ENCODE measurements at places on chromosomes 1 and 21. TPM values are rescaled to one million over a fixed set of nuclear protein-coding genes. Genes with fewer than 3 reads are reported as not detected.

Gene S100A9
- 478 TPM for total RNA-seq

Gene KLHL12
- total RNA-seq = 12.6 TPM

Gene GBP6
- 0.27 TPM for total RNA-seq

Gene LCE2A
- not detected for total RNA-seq

Gene UFC1
- 73.9 TPM for total RNA-seq

- H3K27me3 ChIP-seq = no peaks in the 10 kb centered on the region
- H3K4me3 ChIP-seq = no peak overlapping the region
- no peak for DNase-seq
- no peak overlapping the region for H3K27ac ChIP-seq
- no peaks in the 10 kb centered on the region for H3K36me3 ChIP-seq
Observed at GRCh38 chr1:84415396-84415795, 17.1 kb downstream of the DNASE2B start.

DNA sequence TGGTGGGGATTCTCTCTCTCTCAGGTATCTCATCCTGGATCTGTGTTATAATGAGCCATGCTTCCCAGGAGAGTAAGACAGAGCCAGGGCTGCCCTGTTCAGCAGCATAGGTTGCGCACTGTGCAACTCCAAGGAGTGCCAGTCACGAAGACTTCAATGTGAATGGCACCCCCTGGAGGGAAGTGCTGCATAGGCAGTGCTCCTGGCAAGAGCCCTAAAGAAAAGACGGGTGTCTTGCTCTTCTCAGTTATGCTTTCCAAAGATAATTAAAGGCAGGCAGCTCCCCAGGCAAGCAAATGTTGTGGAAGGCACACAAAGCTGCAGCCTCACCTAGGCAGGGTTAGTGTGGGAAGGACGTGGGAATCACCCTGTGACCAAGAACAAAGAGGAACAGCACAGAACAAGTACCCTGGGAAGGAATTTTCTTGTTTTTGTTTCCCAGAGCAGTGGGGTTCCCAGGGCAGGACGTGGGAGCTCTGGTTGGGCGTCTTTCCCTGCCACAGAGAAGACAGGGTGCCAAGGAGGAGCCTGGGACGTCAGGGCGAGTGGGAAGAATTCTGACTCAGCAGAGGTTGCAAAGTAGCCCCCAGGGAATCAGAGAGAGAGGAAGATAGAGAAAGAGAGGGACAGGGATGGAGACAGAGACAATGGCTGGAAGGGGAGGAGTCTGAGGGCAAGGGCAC is 120.9 kb downstream of the KCNN3 start:
- no peaks in the 10 kb centered on the region for H3K27me3 ChIP-seq
- H3K27ac ChIP-seq = no peak overlapping the region
- H3K4me1 ChIP-seq = no peaks in the 10 kb centered on the region
- DNase-seq = no peak
- H3K36me3 ChIP-seq = no peaks in the 10 kb centered on the region

All from thoracic aorta (tissue), 2 donors.